ENCODE measurements at places on chromosomes 16 and 17.

GRCh38 chr17:32443827-32444300 lies 446 bp upstream of the PSMD11 start:
- no peak for DNase-seq

DNA sequence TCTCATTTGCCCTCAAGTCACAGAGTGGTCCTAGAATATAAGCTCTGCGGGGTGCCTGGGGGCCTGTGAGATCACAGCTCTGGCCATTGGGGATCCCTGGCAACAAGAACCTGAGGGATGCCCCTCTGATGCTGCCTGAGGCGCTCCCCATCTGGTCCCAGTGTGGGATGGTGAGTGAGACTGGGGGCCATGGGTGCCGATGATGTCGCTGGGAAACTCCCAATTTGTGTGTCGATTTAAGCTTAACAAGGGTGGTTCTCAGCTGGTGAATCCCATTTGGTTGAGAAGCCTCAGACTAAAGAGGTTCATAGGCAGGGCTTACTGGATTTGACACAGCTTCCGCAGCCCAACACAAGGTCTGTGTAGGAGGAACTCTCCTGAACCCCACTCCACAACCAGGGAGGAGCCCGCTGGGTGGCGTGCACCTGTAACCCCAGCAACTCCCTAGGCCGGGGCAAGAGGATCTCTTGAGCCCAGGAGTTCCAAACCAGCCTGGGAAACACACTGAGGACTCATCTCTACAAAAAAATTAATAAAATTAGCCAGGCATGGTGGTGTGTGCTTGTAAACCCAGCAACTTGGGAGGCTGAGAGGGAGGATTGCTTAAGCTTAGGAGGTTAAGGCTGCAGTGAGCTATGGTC lies 63.7 kb upstream of the SIAH1 start:
- no peak for DNase-seq

DNA sequence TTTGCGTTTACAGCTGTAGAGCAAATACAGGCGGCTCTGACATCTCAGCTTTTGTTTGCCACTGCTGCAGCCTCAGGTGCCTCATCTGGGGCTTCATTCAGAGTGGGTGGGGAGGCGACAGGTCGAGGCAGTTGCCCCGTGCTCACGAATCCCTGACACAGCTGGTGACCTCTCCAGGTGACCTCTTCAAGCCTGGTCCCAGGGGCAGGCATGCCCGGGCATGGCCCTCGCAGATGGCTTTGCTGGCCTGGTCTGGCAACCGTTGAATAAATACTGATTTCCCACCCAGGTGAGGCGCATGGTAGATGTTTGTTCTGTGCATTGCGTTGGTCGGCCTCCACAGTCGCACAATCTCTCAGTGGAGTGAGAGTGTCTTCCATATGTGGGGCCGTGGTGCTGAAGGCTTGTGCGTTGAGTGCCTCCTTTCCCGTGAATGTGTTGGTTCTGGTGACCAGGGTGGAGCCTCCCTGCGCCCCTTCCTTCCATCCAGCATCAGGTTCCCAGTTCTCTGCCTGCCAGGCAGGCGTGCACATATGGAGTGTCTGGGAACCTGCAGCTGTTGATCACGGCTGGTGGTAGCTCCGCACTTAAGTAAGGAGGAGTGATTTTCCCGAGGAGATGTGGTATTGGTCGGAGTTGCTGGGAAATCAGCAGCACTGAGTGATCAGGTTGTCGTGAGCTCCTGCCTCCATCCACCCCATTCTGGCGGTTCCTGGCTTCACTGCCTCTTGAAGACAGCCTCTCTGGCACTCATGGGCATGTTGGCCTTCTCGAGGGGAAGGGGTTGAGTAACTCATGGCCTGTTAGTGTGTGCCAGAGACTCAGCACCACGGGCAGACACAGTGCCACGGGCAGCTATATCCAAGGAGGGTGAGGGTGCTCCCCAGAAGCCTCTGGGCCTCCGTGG lies 149.7 kb downstream of the RPTOR start:
- no peak for DNase-seq

DNA sequence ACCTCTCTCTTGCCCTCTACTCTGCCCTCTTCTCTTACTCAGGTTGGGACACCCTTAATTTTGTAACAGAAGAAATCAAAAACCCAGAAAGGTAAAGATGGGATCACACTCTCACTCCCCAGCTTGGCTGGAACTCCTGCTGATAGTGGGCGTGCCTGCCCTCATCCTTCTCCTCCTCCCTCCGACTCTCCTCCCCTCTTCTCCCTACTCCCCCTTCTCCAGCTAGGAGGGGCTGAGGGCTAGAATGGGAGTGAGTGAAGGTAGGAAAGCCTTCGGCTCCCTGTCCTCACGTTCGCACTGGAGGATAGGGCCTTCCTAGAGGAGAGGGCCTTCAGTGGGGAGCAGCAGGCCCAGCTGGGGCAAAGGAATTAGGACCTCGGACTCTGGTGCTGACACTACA lies 20.3 kb downstream of the SLC7A6OS start:
- DNase-seq = no peak

GRCh38 chr17:48928876-48929811 lies 15.5 kb downstream of the SNF8 start:
- no peak for DNase-seq

- no peak for DNase-seq
These were observed 1.0 kb downstream of the TEPSIN start for GRCh38 chr17:81237591-81238489.

GRCh38 chr17:8315764-8316217 lies 5.8 kb downstream of the ARHGEF15 start:
- DNase-seq = no peak

DNA sequence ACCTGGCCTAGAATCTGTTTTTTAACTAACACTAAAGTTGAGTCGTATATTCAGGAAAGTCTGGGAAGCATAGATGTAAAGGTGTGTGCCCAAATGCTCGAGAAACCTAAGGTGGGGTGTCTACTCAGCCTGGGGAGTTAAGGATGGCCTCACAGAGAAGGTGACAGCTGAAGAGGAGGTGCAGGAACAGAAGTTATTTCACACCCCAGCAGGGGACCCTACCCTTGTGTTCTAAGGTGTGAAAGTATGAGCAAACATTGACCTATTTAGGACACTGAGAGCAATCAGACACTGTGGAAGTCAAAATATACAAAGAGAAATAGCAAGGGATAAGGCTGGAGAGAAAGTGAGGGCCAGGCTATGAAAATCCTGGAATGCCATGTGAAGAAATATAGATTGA lies 49.0 kb upstream of the DHX40 start:
- DNase-seq = no peak

- DNase-seq = no peak
These were observed 75.8 kb upstream of the METTL9 start for GRCh38 chr16:21523411-21524067.

DNA sequence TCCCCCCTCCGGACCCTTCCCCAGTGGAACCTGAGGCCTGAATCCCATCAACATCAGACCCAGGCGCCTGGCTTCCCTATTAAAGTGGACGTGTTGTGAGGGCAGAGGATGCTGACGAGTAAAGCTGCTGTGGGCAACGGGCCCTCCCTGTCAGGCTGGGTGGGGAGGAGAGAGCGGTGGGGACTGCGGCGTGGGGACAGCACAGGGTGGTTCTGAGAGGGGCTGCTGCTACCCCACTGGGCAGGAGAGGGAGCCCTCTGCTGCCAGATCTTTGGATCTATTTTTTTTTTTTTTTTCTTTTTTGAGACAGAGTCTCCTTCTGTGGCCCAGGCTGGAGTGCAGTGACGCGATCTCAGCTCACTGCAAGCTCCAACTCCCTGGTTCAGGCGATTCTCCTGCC lies 5.9 kb downstream of the CA5A start:
- DNase-seq = no peak

GRCh38 chr17:61384692-61385576 lies 14.7 kb upstream of the TBX2 start:
- no peak for DNase-seq

DNA sequence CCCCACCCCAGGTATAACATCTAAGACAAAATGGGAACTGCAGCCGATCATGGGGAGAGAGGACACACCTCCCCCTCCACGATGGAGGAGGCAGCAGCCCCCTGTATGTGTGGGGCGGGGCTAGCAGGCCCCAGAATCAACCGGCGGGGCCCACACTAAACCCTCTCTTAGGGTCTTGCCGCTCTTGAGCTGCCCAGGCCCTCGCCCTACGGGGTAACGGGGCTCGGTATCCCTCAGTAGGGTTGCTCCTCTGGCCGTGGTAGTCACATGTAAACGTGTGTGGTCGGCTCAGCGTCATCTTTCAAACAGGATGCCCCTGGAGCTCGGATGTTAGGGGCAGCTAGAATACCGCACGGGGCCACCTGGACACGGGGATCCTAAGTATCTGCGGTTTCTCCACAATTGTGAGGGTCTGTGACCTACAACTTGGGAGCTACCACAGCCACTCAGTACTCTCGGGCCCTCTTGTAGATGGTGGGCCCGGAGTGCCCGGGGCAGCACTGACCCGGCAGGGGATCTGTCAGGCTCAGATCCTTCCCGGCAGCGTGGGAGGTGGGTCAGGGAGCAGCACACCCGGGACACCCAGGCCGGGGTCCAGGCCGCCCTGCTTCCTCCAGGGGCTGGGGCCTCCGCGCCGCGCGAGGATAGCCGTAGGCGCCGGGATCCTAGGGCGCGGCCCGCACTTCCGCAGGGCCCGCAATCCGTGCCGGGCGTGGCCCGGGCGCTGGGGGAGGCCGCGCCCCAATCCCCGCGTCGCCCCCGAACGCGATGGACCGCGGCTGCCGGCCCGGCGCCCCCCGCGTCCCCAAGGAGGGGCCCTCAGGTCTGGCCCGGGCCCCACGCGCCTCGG lies 781 bp downstream of the ARHGDIA start:
- no peak for DNase-seq

GRCh38 chr16:1492082-1492922 lies 858 bp upstream of the TELO2 start:
- DNase-seq = no peak

GRCh38 chr16:11016524-11016988 lies 72.2 kb downstream of the CLEC16A start:
- no peak for DNase-seq
